NCI-H2081 treated with DMSO at 0.1 percent for 48 hours (cell line): ENCODE measurements at places on chromosomes 11 and 22.

DNA sequence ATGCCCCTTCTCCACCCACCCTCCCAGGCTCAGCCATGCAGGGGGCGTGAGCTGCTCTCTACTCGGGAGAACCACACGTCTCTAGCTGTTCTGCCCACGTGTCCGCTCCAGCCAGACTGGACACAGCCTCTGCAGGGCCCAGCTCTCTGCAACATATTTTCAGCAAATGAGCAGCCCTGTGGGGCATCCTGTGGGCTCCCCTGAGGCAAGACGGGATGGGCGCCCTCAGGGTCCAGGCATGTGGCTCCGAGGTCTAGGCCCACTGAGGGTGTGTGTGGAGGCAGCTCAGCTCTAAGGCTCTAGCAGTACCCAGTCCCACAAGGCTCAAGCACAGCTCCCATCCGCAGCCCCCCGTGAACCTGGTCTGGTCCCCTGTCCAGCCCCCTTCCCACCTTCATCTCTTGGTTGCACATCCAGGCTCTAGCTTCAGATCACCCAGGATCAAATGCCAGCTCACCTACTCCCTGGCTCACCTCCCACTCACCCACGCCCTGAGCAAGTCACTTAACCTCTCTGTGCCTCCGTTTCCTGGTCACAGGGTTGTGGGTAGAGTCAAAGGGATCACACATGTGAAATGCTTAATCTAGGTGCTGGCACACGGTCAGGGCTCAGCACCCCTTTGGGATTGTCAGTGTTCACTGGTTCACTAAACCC is 57.8 kb upstream of the TCF20 start:
- DNase-seq = no peak

DNA sequence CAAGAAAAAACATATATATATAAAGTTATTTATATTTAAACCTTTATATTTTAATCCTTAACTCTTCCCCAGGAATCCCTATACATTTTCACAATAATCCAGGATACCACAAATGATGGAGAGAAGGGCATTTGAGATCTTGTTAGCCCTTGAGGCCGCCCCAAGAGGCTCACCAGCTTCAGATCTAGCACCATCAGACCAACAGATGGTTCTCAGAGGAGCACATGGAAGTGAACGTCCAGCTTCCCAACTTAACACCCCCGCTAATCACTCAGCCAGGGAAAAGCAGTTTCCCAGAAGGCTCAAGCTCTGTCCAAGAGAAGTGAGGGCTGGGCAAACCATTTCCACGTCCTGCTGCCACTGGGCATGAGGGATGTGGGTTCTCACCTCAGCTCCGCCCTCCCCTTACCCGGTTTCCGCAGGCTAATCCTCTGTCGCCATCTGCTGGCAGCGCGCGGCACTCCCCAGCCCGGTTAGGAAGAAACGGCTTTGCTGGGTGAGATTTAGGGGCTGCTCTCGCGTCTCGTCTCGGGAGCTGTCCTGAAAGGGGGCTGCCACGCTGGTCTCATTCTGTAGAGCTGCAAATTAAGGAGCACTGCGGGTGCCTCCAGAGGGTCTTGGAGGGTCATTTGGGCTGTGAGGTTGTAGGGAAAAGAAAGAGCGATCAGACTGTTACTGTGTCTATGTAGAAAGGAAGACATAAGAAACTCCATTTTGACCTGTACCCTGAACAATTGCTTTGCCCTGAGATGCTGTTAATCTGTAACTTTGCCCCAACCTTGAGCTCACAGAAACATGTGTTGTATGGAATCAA is 6.8 kb upstream of the FAM111A start:
- peak; percentile 5 for DNase-seq

DNA sequence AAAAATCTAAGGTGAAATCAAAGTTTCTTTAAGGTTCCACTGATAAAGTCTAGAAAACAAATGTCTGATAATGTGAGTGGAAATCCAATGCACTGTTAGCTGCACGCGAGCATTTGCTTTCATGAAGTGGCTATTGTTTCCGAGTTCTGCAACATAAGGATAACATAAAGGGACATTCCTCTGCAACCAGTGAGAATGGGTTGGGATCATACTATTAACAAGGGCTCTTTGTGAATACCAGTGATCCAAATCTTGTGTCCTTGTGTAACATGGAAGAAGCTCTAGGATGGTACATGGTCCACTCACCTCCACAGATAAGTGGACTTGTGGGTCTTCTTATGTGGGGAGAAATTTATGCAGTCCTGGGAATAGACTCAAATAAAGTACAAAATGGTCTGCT is 24.6 kb downstream of the APIP start:
- DNase-seq = no peak

- DNase-seq = no peak
These were observed 115.9 kb downstream of the TRIM29 start for GRCh38 chr11:120021978-120022377.

DNA sequence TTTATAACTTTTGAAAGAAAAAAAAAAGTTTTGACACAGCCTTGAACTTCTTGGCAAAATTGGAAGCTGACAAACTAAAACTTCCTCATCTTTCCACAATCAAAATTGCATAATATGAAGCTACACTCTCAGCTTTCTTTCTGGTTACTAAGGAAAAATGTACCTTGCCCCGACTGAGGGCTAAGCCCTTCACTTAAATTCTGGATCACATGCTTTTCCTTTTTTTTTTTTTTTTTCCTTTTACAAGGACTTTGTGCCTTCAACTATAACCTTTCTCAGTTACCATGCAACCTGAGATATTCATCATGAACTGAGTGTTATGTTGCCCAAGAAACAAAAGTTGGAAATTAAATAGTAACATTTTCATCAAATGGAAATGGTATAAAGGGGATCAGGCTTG is 188.5 kb upstream of the CARD18 start:
- DNase-seq = no peak

DNA sequence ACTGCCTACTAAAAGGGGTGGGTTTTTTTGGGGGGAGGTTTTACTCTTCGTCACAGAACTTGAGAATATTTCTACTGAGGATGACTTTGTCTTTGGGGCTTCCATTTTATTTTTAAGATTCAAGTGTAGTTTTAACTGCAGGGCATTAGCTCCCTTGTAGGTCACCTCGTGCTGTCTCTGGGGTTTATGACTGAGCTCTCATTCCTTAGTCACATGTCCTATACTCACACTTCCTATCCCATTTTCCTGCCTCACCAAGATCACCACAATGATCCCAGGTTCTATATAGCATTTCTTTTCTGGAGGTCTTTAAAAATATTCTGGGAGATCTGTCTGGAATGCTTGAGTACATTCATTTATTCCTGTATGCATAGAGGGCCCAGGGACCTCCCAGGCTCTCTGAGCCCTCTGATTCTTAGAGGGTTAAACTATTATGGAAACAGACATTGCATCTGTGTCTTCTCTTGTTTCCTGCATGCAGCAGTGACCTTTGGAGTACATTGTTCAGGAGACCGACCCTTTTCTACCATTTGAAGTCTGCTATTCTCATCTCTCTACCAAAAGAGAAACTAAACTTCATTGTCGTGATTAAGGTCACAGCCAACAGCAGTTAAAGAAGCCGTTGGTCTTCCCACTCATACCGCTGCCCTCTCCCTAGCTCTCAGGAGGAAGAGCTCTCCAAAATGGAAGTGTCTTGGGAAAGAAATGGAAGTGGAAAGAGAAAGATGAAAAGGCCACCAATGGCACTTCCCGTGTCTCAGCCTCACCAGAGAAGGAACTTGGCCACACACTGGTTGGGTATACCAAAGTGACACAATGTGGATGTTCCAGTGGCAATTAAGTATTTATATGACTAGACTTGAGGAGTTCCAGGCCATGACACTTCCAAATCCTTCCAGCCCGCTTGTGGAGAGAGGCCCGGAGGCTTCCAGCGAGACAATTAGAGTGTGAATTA is 77.5 kb downstream of the ZBTB16 start:
- no peak for DNase-seq

DNA sequence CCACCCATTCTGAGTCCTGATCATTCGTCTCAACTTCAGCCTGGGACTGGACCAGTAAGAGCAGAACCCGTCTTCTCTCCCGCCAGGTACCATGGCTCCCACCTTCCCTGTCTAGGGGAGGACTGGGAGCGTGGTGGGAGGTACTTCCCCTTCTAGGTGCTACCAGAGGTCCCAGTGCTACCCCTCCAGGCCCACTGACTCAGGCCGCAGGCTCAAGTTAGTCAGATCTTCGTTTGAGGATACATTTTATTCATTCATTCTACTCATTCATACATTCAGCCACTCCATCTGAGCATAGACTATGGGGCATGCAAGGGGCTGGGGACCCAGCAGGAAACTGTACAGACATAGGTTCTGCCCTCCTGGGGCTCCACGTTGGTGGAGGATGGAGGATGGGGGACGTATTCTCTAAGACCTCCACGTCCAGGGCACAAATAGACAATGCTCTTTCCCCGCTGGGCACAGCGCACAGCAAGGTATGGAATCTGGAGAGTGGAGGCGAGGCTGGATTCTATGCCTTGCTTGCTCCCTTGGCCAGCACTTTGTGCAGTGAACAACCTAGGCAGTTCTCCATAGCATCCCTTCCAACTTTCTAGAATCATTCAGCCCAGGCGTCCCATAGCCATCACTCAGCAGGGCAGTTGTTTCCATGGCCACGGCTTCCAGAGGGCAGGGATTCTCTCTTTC is 1.0 kb upstream of the RAB3IL1 start:
- no peak for DNase-seq

GRCh38 chr11:103870821-103871309 is 165.6 kb upstream of the DDI1 start:
- no peak for DNase-seq

DNA sequence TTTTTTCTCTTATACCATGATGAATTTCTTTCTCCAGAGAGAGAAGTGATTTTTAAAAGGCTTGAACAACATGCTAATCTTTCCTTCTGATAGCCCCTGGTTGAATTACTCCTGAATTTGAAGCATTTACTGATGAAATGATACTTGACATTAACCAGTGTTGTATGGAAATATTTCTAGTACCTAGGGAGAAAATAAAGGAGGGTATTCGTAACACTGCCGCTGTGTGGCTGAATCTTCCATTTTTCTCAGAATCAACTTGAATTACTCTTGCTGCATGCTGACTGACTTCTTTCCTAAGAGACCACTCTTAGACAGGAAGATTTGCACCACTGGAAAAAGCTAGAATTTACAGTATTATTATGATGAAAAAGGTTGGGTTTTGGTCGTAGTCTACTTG is 118.3 kb downstream of the FAT3 start:
- DNase-seq = no peak

GRCh38 chr11:5234381-5234834 is at the start of gene HBD:
Gene HBD, minus strand, starts transcription at chr11:5234483. Its CDS starts 50 bp downstream, at chr11:5234433.
- no peak for DNase-seq

DNA sequence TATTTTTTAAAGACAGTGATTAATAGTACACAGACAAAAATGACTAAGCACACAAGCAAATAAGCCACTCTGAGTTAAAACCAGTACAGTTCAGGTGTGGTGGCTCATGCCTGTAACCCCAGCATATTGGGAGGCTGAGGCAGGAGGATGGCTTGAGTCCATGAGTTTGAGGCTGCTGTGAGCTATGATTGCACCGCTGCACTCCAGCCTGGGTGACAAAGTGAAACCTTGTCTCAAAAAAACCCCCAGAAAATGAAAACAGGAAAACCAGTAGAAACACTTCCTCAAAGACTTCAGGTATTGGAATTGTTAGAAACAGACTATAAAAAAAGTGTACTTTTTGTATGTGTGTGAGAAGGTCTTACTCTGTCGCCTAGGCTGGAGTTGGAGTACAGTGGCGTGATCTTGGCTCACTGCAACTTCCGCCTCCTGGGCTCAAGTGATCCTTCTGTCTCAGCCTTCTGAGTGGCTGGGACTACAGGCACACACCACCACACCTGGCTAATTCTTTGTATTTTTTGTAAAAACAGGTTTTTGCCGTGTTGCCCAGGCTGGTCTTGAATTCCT is 33.0 kb downstream of the PPP6R2 start:
- DNase-seq = no peak
